Fibroblast of mammary gland (primary cell): ENCODE measurements at places on chromosomes 1 and 21.
A peak's percentile ranks its signal among the peaks of the same experiment; 100 is the strongest.

- DNase-seq: no peak
Measured at GRCh38 chr1:226681652-226682493, 57.2 kb downstream of the ITPKB start.

DNA sequence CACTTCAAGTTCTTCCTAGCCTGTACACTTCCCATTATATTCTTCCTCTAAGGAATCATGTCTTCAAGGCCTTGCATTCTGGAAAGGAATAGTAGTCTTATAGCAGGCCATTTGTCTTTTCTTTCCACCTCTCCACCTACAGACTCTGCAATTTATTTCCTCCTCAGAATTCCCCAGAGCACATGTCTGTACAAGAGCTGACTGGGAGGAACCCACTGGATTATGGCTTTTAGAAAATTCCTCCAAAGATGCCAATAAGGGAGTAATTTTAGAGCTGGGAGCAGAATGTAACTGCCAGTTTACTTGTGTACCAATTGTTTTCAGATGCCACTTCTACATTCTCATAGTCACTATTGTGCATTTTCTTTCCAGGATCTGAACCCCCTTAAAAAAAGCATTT is 3.4 kb upstream of the PSMG1 start:
- DNase-seq: no peak

- DNase-seq: peak; percentile 10
Measured at GRCh38 chr1:91335603-91336002, 69.0 kb downstream of the HFM1 start.

DNA sequence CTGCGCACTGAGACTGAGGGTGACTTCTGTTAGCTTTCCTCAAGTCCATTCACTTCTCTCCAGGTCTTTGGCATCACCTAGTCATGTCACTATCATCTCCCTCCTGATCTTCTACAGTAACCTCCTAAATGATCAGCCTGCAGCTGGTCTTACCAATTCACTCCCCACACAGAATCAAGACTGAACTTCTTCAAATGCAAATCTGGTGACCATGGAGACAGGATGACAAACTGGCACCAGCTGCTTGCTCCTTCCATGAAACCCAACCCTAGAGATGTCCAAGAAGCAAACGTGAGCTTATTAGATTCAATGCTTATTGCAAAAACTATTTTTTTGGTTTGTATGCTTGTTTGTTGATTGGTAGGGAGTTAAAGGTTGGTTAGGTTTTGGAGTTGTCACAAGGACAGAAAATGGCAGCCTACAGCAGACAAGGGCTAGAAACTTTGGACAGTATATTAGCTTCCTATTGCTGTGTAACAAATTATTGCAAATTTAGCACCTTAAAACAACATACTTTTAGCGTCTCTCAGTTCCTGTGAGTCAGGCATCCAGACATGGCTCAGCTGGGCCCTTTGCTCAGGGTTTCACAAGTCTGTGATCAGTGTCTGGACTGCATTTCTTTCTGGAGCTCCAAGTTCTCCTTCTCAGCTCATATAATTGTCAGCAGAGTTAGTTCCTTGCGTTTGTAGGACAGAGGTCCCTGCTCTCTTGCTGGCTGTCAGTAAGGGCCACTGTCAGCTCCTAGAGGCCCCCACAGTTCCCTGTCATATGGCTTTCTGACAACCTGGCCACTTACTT is 53.3 kb upstream of the GJA8 start:
- peak; percentile 13 for DNase-seq

- DNase-seq: no peak
Measured at GRCh38 chr1:160169553-160170399, 18.4 kb downstream of the ATP1A4 start.

- DNase-seq: no peak
Measured at GRCh38 chr1:160438935-160439334, 38.6 kb downstream of the VANGL2 start.

DNA sequence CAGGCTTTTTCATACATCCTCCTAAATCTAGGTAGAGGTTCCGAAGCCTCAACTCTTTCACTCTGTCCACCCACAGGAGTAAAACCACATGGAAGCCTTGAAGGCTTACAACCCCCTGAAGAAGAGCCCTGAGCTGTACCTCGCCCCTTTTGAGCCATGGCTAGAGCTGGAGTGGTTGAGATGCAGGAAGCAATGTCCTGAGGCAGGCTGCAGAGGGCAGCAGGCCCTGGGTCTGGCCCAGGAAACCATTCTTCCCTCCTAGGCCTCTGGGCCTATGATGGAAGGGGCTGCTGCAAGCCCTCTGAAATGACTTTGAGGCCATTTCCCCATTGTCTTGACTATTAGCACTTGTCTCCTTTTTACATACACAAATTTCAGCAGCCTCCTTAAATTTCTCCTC is 1503.0 kb downstream of the KCNT2 start:
- DNase-seq: no peak

DNA sequence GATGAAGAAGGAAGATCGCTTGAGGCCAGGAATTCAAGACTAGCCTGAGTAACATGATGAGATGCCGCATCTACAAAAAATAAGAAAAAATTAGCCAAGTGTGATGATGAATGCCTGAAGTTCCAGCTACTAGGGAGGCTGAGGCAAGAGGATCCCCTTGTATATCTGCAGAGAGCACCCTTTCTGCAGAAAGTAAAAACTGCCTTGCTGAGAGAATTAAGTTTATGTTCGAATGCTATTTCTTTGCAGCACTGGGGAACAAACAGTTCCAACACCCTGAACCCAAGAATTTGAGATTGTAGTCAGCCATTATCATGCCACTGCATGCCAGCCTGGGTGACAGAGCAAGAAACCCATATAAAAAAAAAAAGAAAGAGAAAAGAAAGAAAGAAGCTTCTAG is 20.6 kb upstream of the KCNT2 start:
- no peak for DNase-seq

GRCh38 chr1:81799939-81800694 is 617 bp upstream of the ADGRL2 start:
- peak; percentile 73 for DNase-seq

DNA sequence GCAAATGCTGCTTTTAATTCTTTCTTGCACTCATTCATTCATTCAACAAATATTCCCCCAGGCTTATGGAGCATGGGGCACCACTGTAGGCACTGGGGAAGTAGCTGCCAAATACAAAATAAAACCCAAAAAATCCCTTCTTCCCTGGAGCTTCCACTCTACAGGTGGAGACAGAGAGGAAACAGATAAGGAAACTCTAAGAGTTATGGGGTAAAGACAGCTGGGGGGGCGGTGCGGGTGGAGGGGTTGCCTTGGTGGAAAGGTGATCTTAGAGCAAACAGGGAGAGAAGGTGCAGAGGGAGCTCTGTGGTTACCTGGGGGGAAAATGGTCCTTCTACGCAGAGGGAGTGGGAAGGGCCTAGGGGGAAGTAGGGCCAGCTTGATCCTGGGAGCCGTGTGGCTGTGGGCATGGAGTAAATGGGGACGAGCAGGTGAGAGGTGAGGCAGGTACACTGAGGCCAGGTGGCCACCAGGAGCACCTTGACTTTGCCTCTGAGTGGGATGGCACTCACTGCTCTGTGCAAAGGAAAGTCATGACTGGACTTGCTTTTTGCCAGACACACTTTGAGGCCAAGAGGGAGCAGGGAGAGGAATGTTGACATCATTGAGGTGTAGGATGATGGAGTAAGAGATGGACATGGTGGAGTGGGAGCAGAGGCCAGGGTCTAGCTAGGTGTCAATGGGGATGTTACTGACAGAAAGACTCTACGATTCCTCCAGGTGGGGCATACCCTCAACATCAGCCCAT is 152.0 kb downstream of the ETS2 start:
- no peak for DNase-seq

DNA sequence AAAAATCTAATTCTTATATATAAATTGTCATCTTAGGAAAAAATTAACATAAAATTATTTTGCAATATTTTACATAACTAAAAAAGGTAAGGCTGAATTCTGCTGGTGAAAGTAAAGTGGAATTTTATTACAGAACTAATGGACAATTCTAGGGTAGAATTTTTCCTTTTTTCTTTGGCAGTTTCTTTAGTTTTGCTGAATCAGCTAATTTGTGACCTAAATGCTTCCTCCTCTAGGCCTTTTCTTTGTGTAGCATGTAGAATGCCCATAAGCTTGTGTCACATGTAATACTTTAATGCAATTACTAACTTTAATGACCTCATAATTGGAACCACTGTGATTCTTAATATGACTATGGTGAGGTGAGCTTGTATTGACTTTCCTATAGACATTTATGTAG is 1378.4 kb upstream of the ADGRL4 start:
- no peak for DNase-seq

DNA sequence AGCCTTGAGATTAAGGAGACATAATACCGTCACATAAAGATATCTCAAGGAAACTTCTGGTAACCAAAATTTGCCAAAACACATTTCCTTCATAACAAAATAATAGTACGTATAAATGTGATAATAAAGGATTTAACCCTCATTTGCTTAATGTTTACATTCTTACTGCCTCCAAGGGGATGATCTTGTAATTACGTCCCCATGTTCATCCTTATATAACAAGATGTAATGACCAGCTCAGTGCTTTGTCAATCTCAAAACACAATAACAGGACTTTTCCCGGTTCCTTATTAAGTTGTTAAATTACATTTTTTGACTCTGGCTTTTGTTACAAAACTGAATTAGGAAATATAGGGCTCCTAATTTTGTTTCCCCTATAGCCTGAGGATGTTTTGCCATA is 41.3 kb upstream of the UHMK1 start:
- no peak for DNase-seq

DNA sequence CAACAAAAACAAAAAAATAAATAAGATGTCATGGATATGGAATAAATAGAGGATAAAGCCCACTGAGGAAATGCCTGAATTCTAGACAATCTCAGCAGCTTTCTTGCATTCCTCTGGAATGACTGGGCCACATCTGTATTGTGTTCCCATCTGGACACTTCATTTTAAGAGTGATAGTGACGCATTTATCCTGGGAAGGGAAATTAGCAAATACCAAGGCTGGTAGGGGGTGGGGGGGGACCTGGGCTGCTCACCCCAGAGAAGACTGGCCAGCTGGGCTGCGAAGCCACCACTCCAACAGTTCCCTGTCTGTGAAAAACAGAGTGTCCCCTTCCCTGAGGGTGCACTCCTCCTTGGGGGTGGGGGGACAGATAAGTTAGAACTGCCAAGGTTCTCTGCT is 106.3 kb downstream of the HIVEP3 start:
- peak; percentile 94 for DNase-seq

DNA sequence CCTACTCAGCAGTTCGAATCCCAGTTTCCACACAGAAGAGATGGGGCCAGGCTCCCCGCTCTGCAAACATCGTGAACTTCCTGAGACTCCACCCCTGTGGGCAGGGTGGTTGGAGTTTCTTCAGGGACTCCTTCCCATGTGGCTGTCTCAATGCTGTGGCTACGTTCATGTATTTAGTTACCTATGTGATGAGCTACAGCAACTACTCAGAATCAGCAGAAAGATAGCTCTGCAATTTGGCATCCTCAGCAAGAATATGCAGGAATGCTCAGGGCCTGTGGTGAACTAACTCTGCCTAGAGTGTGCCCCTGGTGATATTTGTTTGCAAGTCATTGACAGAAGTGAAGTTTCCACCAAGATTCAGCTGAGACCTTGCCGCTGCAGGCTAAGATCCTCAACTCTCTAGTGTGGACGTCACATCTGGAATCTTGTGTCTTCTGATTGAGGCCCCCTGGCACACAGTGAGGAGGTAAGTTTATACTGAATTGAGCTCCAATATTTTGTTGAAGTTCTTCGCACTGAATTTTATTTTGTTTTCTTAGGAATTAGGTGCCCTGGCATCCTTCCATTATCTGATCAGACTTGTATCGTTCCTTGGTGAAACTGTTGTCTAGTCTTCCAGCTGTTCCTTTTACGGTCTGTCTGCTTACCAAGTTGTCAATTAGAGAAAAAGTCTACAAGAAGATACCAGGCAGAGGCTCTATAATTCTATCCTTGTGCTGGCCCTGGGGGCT is 8.2 kb upstream of the GLRX2 start:
- no peak for DNase-seq

DNA sequence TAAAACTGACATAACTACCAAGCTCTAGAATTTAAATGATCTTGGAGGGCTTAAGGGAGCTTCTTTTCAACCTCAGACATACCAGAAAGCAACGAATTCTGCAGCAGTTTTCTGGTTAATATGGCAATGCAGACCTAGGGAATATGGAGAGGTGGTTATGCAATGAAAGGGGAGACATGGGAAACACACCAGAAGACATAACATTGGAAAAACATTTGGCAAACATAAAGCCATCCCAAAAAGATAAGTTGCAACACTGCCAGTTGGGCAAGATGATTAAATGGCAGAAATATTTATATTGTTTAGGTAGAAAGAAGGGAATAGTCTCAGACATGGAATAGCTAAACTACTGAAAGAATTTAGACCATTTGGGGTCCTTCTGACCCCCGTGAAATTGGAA is 104.5 kb downstream of the KCNJ6 start:
- no peak for DNase-seq

DNA sequence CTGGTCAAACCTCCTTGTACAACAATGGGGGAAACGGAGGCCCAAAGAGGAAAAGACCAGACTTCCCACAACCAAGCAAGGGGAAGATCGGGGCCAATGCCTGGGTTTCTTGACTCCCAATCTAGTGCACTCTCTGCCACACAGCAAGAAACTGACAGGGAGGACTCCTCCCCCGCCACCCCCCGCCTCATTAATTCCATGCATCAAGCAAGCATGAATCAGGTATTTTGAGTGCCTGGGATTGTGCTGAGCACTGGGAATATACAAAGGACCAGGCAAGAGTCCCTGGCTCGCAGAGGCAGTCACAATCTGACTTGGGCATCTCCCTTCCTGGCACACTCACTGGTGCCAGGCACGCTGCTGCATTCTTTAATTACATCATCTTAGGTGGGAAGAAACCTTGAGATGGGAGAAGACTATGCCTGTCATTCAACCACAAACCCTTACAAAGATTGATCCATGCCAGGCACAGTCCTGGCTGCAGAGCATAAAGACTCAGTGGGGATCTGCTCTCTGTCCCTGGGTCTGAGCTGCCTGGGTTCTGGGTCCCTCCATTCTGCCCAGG is 4.4 kb upstream of the KCNC4 start:
- no peak for DNase-seq

GRCh38 chr1:94620345-94621031 is 78.9 kb upstream of the F3 start:
- DNase-seq: no peak

DNA sequence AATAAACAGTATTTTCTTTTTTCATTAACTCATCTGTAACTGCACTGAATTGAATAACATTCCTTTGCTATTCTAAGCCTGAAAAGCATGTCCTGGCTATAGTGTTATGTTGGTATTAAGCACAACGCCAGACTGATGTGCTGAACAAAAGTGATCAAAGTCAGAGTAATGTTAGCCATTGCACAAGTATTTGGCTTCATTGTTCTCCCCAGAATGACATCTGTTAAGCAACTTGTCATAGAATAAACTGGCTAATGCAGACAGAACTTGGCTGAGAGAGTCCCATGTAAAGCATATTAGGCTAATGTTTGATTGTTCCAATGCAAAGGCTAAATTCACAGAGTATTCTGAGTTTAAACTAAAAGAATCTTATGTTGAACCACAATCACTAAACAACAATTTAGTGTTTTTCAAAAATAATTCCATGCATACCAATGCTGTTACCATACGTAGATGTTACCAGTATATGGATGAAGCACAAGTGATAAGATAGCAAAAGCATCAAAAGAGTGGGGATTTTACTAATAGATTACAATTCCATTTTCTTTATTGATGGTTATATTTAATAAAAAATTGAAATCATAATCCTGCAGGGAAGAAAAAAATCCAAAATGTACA is 235.3 kb upstream of the DMRTA2 start:
- peak; percentile 42 for DNase-seq
